ENCODE measurements at places on chromosomes 4 and X.
A peak's percentile ranks its signal among the peaks of the same experiment; 100 is the strongest.

- DNase-seq = no peak
Observed at GRCh38 chr4:36088542-36088941, 155.8 kb downstream of the ARAP2 start.

GRCh38 chr4:37780444-37781130 lies 45.9 kb upstream of the PGM2 start:
- DNase-seq = no peak

GRCh38 chr4:91497892-91498291 lies 805.9 kb upstream of the GRID2 start:
- no peak for DNase-seq

DNA sequence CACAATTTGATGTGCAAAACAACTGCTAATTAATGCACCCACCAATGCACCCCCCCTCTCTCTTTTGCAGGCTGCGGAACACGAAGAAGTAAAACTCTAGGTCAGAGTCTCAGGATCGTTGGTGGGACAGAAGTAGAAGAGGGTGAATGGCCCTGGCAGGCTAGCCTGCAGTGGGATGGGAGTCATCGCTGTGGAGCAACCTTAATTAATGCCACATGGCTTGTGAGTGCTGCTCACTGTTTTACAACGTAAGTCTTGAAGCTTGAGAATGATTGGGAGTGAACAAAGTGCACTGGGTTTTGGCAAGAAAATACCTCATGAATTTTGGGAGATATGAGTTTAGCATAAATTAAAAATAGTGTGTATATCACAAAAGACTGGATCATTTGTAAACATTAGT lies 28.9 kb downstream of the TMPRSS11E start:
- DNase-seq = no peak

GRCh38 chr4:123235431-123235830 lies 161.2 kb upstream of the SPRY1 start:
- no peak for DNase-seq

GRCh38 chrX:46573892-46574773 lies 568 bp downstream of the CHST7 start:
- peak; percentile 36 for DNase-seq
